ENCODE measurements at places on chromosomes 13 and 19.

GRCh38 chr19:17985037-17985818 is 18.3 kb downstream of the KCNN1 start:
- DNase-seq: no peak

- DNase-seq: no peak
Observed at GRCh38 chr13:84962141-84962750, 837.0 kb downstream of the SLITRK6 start.

DNA sequence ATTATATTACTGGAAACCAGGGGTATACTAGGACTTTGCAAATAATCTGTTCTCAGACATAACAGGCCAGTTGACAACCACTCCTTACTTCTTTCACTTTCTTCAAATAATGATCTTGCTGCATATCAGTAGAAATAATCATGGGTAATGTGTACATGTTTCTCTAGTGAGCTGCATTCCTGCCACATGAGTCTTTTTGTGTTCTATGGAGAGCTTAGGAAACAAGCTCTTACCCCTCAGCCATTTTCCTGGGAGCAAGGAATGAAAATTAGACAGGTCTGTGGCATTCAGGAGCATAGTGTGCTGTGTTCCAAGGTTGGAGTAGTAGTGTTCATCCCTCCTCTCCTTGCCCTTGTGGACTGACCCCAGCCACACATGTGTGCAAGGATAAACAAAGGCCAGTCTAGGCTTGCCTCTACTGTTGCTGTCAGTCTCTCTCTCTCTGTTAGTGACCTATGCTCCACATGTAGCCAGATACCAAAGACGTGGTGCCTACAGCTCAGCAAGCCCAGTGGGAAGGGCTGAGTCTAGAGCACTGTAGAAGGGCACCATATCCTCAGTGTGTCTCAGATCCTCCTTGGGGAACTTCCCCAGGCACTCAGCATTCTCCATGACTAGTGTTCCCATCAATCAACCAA is 11.5 kb upstream of the OXGR1 start:
- DNase-seq: no peak

DNA sequence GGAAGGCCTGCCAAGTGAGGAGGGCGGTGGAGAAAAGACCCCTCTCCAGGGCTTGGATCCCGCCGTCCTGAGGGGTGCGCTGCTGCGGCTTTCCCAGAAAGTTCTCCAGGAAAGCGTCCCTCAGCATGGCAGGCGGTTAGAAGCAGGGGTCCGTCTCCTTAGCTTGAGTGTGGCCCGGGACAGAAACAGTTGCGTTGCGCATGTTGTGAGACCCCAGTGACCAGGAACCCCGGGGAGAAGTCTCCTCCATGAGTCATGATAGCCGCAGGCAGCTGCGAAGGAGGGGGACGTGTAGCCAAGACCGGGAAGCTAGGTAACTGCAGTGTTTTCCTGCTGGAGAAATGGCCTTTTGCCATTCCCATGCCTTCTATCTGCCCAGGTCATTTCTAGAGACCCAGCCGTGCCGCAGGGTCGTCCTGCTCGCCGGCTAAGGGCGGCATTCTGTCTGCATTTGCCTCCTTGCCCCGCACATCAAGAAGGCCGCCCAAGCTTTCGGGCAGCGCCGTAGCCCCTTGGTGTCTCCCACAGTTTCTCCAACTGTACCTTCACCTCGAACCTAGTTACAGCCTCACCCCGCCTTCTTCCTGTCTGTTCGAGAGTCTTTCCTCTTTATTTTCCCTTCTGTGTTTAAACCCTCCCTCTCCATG is 64.3 kb downstream of the TM9SF2 start:
- no peak for DNase-seq

DNA sequence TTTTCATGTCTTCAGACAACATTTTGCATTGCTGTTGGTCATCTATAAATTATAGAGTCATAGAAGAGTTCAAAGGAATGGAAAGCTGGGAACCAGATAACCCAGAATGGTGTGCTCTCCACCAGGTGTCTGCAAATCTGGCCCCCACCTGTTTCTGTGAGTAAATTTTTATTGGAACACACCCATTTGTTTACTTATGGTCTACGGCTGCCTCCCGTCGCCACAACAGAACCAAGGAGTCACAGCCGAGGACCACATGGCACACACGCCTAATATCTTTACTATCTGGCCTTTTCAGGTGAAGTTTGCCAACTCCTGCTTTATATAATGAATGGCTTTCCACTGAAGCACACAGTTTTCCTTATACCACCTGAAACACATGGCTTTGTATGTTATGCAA is 58.2 kb downstream of the EFNB2 start:
- DNase-seq: no peak

GRCh38 chr19:11781295-11782057 is 14.7 kb downstream of the ZNF441 start:
- no peak for DNase-seq

- DNase-seq: no peak
Observed at GRCh38 chr19:10352764-10353671, 13.6 kb upstream of the ICAM3 start.

DNA sequence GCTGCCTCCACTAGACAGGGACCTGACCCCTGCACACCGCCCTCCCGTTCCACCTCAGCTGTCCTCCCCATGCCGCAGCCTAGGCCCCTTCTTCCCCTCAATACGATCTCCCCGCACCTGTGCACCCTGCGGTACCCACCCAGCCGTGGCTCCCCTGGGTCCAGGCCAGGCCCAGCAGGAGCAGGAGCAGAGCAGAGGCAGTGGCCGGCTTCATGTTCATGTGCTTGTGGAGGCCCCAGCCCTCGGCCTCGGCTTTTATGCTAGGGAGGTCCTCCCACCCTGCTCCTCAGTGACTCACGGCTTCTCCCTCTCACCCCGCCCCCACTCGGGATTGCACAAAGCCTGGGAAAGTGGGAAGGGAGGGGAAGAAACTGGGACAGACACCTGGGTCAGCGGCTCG is 11.4 kb upstream of the KRTDAP start:
- DNase-seq: no peak

DNA sequence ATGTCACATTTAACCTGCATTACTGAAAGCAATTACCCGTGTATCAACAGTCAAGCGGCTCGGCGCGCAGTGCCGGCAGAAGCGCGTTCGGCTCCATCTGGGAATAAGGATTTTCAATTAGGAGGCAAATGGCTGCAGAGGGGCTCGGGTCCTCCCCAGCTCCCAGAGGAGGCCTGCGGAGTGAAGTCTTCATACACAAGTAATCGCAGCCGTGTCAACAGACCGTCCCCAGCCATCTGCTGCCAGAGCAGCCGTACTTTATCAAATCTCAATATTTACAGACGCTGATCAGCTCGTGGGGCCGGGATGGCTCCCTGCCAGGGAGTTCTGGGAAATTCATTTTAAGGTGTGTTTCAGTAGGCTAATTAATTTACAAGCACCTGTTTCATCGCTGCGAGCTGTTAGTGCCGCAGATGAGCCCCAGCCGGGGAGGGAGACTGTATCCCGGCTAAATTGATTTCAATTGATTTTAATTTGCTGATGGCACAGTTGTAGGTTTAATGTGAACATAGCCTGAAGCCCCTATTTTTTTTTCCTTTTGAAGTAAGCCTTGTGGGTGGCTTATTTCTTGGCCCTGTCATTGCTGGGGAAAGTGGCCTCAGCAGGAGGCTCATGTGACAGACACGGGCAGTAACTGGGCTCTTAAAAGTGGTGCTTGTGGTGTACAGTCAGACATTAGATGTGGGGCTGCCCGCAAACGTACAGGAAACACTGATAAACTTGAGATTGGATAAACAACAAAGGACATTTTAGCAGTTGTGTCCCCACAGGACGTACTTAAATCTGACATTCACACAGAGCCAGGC is 252.7 kb downstream of the TEX29 start:
- DNase-seq: no peak
